Stimulated activated CD4-positive, alpha-beta T cell treated with anti-CD3 and anti-CD28 coated beads, Interleukin-15, amount 100 ng/mL, for 1 hour (primary cell): ENCODE measurements at places on chromosomes 5 and 9.

DNA sequence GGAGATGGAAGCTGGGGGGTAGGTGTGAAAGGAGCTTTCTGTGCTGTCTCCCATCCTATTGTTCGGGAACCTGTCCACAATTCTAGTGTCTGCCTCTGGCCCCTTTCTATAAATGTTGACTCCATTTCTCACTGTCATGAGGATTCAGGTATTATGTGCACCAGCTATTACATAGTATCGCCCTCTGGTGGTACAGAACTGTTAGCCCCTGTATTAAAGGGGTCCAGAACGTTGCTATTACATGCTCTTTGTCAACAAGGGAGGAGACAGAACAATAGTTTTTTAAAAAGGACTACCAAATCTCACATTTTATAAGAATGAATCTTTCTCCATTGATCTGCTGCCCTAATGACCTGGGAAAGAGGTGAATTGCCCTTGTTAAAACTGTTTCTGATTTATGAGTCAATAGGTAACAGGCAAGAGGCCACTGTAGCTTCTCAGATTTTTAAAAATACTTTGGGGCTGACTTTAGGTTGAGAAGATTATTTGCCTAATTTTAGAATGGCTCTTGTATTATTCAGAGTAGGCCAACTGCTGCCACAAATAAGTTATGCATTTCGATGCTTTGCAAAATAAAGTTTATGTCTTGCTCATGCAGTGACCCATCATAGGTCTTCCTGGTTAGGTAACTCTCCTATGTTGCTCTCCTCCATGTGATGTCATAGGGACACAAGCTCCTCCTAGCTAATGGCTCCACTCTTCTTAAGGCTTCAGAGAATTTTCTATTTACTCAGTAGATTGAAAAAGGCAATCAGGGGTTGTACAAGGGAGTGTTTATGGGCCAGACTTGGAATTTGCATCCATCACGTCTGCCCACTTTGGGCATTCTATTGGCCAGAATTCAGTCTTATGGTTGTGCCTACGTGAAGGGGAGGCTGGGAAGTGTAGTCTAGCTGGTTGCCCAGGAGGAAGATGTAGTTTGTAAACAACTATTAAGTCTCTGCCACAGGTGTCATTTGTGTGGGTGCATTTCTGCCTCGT is 20.8 kb downstream of the DCANP1 start:
- no peak for DNase-seq

DNA sequence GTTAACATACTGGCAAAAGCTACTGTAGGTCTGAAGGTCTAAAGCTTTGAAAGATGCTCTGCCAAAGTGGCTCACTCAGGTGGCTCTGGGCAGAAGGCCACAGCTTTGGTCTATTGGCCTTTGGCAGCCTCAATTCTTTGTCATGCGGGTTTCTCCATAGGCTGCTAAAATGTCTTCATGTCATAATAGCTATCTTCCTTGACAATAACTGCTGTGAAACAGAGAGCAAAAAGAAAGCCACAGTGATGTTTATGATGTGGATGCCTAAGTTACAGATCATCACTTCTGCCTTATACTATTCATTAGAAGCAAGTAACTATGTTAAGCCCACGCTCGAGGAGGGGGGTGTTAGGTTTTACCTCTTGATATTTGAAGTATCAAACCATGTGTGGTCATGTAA is 906.1 kb upstream of the CDH9 start:
- no peak for DNase-seq

GRCh38 chr5:4128994-4129393 is 533.4 kb downstream of the IRX1 start:
- DNase-seq = no peak

DNA sequence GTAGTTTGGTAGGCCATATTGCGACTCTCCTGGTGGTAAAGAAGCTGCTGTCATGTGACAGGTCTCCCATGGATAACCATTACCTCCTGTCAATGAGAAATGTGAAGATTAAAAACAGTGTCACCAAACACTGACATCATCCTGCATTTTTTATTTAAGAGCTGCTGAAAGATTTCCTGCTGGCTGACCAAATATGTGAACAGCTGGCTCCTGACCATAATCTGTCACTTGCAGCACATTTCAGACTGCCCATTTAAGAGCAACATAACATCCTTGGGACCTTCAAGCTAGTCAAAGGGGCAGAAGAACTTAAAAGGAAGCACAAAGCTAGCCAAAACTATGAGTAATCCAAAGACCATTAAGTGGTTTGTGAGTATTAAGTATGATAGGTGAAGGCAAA is 288.0 kb downstream of the IZUMO3 start:
- no peak for DNase-seq

DNA sequence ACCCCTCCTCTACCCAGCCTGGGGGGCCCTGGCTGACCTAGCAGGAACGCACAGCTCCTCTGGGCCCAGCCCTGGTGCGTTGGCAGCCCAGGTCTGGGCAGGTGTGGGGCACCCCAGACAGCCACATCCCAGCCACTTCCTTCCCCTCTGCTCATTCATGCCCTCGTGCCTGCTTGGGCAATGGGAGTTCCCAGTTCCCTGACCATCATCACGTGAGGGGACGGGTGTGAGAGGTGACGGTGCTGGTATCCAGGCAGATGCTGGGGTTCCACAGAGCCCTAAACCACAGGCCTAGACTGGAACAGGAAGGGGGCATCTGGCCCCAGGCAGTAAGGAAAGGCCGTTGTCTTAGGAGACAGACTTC is 8.4 kb downstream of the RALGDS start:
- no peak for DNase-seq

DNA sequence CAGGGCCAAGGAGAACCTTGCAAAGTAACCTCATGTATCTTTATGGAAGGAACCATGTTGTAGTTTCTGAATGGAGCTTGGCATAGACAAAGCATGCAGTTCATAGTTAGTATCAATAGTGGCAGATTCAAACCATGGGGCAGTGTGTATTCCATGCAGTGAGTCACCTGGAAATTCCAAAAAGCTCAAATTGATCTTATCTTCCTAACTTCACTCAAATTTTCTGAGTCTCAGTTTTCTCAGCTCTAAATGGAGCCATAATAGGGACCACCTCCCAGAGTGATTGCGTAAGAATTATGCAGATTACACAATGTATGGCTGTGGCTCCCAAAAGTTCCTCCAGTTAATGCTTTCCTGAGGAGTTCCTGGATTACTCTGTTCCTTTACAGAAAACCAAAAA is 549.9 kb upstream of the KLF4 start:
- no peak for DNase-seq

- no peak for DNase-seq
Measured at GRCh38 chr9:75429531-75430475, 341.5 kb downstream of the OSTF1 start.

GRCh38 chr9:35105571-35106342 is 2.8 kb upstream of the STOML2 start:
- no peak for DNase-seq

- no peak for DNase-seq
Measured at GRCh38 chr5:73250645-73251044, 77.7 kb downstream of the TMEM174 start.

- DNase-seq = no peak
Measured at GRCh38 chr9:3946840-3947587, 352.9 kb downstream of the GLIS3 start.

DNA sequence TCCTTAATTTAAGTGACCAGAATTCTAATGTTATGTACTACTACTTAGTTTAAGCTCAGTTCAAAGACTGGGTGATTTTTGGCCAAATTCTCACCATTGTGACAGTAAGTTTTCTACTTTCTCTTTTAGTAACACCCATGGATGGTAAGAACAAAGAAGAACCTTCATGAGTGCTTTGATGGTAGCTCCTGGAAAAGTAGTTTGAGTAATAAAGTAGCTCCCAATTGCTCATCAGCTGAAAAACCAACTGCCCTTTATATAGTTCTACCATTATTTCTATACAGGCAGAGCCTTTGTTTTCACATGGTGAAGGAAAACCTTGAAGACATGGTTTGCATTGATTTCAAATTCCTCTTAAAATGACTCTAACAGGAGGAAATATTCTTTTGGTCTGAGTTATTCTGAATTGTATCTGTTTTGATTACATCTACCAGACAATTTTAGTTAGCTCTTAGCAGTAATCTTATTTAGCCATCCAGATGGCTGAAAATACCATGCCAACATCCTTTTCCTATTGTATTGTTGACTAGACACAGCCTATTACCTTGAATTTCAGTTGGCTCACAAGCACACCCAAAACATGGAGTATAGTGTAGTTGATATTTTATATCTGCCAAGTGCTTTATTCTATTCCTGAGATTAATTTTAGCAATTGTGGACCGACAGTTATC is 23.7 kb upstream of the STARD4 start:
- no peak for DNase-seq

- DNase-seq = no peak
Measured at GRCh38 chr5:124883681-124884080, 137.2 kb upstream of the ZNF608 start.

DNA sequence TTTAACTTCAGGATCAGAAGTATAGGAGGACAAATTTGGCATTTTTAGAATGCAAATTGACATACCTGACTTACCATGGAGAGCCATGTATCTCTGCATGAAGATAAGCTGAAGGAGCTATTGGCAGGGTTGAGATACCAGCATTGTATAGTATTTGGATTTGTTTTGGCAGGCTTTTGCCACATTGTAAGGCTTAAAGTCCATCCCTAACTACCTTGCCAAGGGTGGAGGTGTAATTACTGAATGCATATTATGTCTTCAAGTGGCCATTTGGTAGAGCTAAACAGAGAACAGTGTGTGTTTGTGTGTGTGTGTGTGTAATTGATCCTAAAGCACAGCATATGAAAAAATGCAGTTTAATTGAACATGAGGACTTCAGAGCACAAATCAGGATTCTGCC is 324.7 kb downstream of the FAM170A start:
- DNase-seq = no peak

GRCh38 chr9:89677702-89678395 is 73.0 kb downstream of the GADD45G start:
- DNase-seq = no peak
